ENCODE measurements at places on chromosomes 2 and 18.

DNA sequence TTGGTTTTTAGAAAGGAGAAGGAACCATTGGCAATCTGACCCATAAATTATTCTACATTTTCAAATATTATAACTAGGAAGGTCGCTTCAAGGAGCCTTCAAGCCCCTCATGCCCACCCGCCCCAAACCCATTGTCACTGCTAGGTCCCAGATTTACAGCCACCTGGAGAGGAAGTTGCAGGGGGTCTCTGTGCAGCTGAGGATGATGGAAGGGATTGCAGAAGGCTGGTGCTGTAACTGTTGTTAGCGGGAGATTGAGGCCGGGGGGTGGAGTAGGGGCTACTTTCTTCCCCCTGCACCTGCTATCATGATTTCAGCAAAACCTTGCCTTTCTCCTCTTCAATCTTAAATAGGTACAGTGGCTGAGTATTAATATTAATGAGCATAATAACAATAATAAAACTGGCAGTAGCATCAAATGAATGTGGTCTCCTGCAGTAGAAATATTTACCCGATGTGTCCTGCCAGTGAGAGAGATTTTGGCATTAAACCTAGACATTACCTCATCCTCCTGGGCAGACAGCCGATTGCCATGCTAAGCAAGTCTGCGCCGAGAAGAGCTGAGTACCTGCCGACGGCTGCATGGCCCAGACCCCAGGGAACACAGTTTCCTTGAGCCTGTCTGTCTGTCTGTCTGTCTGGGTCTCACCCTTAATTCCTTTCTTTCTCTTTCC, 225.4 kb downstream of the FAM210A start:
- peak; percentile 39 for DNase-seq

DNA sequence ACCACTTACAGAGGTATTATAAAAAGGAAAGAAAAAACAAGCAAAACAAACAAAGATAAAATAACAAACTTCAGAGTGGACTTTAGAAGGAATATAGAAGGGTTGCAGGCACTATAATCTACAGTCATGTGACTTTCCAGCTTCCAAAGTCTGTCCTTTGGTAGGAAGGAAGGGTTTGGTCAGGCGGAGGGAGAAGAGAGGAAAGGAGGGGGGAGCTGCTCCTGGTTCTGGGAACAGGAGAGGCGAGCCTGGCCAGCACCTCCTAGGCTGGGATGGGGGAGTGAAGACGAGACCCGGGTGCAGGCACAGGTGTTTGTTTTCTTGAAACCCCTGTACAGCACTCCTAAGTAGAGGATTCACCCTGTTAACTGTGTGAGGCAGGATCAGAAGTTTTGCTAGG, 53.8 kb upstream of the GATA6 start:
- no peak for DNase-seq

DNA sequence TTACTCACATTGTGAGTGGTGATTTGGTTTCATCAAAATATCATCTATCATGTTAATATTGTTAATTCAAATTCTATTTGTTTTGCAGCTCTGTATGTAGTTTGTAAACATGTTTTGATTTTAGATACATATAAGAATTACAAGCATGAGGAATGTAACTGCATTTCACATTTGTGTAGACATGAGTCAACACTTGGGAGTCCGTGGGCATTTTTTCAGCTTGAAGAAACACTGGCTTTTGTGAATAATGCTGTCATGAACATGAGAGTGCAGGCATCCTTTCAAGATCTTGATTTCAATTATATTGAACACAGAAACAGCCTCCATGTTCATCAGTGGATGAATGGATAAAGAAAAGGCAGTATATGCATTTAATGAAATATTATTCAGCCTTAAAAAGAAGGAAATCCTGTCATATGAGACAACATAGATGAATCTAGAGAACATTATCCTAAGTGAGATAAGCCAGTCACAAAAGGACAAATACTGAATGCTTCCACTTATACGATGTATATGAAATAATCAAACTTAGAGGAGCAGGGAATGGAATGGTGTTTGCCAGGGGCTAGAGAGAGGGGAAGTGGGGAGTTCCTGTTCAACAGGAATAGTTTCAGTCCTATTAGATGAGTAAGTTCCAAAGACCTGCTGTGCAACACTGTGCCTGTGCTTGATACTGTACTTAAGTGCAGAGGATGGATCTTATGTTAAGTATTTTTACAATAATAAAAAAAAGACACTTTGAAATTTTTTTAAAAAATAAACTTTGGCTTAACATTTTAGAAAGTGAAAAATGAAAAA, 194.9 kb downstream of the LRATD1 start:
- no peak for DNase-seq

GRCh38 chr2:65877331-65878010, 445.1 kb upstream of the SPRED2 start:
- no peak for DNase-seq

GRCh38 chr18:29982218-29982617, 1060.3 kb downstream of the DSC3 start:
- no peak for DNase-seq

DNA sequence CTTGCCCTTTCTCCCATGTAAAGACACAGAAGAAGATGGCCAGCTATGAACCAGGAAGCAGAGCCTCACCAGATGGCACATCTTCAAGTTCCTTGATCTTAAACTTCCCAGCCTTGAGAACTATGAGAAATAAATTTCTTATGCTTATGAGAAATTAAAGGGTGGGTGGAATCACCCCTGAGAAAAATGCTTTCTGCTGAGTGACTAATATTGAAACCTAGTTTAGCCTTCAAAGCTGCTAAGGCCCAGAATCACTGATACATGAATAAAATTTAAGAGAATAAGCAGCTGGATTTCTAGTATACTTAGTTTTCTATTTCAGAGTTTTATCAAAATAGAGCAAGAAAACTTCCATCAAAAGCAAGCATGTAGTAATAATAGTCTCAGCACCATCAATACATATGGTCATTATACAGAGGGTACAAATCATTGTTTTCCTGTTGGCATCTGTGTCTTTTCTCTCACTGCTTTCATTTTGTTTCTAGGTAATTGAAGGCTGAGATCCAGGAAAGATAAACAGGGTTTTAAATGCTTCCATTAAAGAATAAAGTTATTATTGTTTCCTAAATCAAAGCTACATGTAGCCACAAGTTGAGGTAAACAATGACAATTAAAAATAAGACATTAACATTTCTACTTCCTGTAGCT, 53.3 kb upstream of the COL5A2 start:
- no peak for DNase-seq

- DNase-seq = no peak
Observed at GRCh38 chr18:49764032-49764431, 49.3 kb downstream of the ACAA2 start.

GRCh38 chr2:9274701-9275343, 68.2 kb downstream of the ASAP2 start:
- DNase-seq = no peak

DNA sequence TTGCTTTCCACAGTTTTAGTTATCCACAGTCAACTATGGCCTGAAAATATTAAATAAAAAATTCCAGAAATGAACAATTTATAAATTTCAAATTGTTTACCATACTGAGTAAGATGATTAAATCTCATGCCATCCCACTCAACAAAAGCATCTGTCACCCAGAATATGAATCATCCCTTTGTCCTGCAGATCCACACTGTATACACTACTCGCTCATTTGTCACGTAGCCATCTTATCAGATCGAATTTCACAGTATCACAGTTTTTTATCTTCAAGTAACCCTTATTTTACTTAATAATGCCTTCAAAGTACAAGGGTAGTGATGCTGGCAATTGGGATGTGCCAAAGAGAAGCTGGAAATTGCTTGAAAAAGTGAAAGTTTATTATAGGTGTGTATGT, 291.8 kb upstream of the LRATD1 start:
- no peak for DNase-seq

GRCh38 chr2:137180012-137180411, 414.7 kb downstream of the THSD7B start:
- DNase-seq = no peak

GRCh38 chr2:16055848-16056580, 115.7 kb downstream of the MYCN start:
- no peak for DNase-seq

- no peak for DNase-seq
Observed at GRCh38 chr2:239278361-239278760, 122.5 kb downstream of the HDAC4 start.

GRCh38 chr18:3212657-3213056, 7.1 kb downstream of the MYOM1 start:
- DNase-seq = no peak

DNA sequence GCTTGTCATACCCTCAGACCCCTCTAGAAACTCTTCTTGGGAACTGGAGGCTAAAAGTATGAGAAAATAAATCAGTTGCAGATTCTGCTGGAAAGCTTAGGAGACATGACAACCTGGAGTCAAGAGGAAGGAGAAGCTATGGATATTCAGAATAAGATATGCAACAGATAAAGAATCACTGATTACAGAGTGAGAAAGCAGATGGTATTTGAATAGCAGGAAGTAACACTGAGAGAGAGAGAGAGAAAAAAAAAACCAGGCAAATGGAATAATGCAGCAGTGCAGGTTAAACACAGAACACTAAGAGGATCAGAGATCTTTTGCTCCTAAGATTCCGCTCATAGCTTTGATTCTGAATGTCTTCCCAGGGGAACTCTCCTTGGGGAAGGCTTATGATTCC, 1284.1 kb upstream of the NXPH2 start:
- no peak for DNase-seq

DNA sequence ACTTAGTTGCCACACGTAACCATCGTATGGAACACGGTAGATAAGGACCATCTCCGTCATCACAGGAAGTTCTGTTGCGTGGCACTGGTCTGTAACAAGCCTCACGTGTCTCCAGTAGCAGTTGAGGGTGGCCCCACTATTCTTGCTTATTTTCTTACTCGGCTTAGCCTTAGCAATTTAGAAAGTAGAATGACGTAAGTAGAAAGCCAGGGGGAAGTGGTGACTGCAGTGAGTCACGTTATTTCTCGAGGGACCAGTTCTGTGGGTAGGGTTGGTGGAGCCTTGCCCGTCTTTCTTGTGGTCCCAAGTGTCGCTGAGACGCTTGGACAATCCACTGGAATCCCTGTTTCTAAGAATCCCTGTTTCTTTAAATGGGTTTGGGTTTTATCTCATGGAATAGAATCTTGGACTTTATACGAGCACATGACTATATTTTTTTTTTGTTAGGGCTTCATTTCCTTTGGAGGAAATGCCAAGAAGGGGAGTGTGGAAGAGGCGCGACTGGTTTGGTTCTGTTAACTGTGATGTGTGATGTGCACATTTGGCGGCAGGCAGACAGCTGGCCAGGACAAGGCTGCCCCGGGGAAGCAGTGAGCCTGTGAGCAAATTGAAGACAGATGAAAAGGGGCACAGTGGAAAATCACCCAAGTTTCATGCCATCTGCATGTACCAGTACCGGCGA, 96.2 kb downstream of the CABLES1 start:
- DNase-seq = no peak

GRCh38 chr2:33268246-33268831, 208.1 kb upstream of the RASGRP3 start:
- DNase-seq = no peak

GRCh38 chr2:86392873-86393518, 48.2 kb upstream of the KDM3A start:
- no peak for DNase-seq

DNA sequence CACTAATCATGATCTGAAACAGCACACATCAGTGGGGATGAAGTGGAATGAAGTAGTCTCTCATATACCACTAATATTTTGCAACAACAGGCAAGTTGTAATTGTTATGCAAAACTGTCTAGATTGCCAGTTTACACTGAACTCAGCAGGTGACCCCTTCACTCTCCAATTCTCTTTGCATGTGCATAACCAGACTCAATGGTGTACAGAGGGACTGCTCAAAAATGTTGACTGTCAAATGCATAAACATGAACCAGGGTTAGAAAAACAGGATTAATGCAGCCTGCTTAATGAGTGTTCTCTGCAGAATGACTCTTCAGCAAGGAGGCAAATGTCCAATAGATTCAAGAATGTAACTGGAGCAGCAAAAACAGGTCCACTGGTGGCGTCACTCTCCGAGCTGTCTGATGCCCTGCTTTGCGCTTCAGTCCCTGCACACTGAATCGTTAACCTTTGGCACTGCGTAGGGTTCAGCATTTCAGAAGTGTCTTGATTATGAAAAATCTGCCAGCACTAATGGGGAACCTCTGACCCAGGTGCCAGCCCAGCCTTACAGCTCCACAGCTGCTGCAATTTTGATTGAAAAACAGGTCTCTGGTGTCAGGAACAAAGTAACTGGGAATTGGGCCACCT, 209.3 kb downstream of the TDRD15 start:
- no peak for DNase-seq

DNA sequence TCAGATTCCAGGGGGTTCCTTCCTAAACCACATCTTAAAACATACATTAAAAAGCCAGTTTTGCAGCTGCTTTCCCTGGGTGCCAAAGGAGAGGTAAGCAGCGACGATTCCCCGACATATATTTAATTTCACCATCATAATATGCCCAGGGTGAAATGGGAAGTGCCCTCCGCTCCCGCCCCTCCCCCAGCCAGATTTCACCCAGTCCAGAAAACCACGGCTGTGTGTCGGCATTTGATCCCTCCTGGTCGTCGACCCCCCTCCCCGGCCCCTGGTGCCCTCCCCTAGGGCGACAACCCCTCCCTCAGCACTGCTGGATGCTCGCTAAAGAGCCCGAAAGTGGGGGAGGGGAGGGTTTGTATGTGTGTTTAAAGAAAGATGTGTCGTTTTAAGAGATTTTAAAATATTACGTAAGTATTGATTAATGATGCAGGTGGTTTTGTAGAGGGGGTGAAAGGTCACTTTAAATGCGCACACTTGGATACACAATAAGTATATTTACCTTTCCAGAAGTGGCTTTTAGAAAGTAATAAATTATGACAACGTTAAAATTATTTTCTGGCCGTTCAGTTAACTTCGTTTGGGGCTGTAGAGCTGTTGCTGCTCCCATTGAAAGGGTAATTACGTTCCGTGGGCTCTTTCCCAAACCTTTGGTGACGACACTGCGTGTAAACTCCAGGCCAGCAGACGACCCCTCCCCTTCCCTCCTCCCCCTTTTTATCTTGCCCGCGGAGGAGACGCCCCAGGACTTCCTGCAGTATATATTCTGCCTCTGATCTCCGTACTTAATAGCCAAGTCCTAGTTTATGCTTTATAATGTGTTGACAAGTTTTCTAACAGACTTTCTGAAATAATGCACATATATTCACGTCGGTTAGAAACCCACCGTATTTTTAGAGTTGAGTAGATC, 3.4 kb upstream of the BCL11A start:
- no peak for DNase-seq

DNA sequence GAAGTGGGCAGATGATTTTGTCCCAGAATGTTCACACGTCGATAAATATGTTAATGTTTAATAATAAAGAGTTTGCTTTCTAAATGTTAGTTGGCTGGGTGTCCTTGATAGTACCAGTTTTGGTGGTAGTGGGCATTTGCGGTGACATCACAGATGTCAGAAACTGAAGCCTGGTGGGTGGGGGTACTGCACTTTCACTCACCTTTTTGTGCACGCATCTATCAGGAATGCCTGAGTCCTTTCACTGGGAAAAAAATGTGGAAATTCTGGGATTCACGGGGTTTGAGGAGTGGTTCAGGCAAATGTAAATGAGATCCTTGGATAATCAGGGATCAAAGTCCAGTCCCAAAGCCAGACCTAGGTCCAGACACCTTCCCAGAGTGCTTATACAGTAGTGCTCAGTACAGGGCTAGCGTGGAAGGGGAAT, 3.2 kb downstream of the EPAS1 start:
- no peak for DNase-seq

Measured in substantia nigra (tissue), 51 donors.